ENCODE measurements at places on chromosomes 2 and 18.

- no peak for DNase-seq
These were observed 1.0 kb upstream of the NFATC1 start for GRCh38 chr18:79394534-79395307.

DNA sequence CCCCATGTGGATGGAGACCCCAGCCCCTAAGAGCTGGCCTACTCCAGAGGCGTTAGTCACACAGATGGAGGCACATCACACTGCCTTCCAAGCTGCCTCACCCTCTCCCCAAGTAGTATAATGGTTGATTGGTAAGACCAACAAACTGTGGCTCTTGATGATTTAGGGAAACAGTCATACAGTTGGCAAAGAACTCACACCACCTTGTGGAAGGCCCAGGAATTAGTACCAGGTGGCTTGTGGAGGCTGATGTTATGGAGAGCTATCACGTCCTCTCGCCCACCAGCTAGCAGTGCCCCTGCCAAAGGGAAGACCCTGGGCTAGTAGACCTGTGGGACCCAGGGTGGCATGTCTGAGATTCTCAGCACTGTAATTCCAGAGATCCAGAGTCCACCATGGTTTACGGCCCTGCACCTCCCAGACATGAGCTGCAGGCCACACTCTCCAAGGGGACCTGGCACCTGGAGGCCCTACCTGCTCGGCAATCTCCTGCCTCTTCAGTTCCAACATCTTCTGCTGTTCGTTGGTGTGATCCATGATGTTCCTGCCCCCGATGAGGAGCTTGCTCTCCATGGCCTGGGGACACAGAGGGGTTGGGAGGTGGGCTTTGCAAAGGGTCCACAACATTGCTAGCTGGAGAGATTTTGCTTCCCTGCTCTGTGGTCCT, 26.3 kb downstream of the KIF3C start:
- DNase-seq: no peak

DNA sequence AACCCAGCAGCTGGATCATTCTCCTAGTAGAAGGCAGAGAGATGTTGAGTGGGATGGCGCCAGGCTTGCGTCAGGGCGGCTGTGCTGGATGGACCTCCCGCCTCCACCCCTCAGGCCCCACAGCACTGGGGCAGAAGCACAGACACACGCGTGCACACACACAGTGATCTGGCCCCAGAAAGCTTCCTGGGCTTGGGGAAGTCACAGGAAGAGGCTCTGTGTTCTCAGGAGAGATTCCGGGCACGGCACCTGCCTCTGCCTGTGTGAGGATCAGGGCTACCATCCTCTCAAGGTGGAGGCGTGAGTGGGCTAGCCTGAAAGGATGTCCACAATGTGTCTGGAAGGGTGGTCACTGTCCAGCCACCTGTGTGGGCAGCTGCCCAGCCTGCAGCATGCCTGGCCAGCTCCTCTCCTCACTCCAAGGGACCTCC, 229.8 kb upstream of the HS6ST1 start:
- DNase-seq: no peak

GRCh38 chr2:229713371-229714079, 830 bp downstream of the DNER start:
- peak; percentile 50 for DNase-seq

DNA sequence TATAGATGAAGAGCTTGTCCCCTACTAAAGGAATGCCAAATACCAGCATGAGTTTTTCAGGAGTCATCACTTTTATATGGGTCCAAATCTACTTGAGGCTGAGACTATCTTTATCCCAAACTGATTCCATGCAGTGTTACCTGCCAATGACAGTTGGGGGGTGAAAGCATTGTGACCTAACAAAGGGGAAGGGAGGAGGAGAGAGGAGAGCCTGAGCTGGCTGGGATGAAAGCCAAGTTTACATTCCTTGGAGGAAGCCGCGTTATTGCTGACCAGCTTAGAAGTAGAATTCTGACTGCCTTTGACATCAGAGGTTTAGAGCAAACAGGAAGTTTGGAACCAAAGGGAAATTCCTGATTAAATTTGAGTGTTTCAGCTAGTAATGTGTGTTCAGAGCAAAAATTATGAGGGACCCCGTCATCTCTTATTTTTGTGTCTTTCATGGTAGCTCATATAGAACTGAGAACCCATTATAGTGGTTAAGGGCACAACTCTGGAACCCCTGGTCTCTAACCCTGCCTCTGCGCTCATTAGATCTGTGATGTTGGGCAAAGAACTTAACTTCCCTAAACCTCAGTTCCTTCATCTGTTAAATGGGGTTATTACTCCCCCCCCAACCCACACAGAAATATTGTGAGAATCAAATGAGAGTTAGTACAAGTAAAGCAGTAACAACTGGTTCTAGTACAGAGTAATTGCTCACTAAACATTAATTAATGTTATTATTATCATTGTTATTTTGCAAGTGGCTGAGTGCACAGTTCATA, 199.3 kb upstream of the EPAS1 start:
- DNase-seq: no peak

- DNase-seq: no peak
These were observed 22.0 kb downstream of the SPP2 start for GRCh38 chr2:234072454-234072853.

GRCh38 chr2:216620786-216621185, 12.4 kb upstream of the IGFBP2 start:
- DNase-seq: no peak

GRCh38 chr18:42644729-42645131, 470.8 kb downstream of the RIT2 start:
- DNase-seq: no peak

GRCh38 chr2:48939232-48939631, 183.7 kb upstream of the LHCGR start:
- DNase-seq: no peak

DNA sequence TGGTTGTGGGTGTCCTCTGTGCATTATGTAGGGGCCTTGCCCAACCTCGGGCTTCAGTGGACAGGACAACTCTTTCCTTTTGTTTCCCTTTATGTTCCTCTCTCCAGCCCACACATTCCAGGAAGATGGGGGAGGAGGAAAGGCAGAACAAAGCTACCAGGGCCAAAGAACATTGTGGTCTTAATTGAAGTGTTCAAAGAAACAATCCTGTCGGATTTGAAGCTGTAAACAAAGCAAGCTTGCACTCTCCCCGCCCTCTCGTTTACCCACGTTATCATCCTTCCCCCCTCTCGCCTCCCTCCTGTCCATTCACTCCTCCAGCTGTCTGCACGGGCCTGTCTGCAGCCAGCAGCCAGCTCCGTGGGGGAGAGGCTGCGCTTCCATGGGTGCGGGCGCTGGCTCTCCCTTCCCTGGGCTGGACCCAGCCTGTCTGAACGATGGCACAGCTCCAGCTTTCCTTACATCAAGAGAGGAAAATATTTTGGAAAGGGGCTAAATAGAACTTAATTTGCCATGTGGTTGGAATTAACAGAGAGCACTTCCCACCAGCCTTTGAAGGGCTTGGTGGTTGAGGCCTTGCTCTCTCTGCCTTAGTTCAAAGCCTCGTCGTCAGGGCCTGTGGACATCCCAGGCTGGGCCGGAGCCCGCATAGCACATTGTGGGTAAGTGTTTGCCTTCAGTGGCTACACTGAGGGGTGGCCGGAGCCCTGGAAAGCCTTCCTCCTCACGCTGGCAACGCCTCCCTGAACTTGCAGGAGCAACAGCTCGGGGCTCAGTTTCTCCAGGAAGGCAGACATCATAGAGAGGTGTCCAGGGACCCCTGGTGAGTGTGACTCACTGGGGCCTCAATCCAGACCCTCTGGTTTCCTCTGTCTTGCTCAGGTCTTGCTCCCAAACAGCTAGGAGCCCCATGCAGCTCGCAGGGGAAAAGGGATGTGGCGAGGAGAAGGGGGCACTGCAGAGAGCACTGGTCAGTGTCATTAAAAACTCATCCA, 60.6 kb upstream of the HS6ST1 start:
- DNase-seq: no peak

DNA sequence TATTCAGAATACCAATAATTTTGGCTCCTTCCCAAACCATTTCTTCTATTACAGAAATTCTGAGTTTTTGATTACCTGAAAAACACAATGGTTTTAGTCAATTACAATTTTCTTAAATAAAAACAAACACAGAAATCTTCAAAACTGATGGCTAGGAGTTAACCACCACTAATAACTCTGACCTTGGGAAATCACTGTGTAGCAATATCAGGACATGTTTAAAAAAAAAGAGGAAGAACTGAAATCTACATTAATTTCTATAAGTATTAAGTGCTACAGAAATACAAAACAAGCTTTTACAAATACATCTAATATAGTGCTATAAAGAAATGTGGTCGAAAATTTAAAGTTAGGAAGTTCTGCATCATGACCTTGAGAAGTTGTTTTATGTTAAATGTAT, 14.9 kb downstream of the L3MBTL4 start:
- DNase-seq: no peak

GRCh38 chr18:74420926-74421325, 36.2 kb downstream of the DIPK1C start:
- no peak for DNase-seq

DNA sequence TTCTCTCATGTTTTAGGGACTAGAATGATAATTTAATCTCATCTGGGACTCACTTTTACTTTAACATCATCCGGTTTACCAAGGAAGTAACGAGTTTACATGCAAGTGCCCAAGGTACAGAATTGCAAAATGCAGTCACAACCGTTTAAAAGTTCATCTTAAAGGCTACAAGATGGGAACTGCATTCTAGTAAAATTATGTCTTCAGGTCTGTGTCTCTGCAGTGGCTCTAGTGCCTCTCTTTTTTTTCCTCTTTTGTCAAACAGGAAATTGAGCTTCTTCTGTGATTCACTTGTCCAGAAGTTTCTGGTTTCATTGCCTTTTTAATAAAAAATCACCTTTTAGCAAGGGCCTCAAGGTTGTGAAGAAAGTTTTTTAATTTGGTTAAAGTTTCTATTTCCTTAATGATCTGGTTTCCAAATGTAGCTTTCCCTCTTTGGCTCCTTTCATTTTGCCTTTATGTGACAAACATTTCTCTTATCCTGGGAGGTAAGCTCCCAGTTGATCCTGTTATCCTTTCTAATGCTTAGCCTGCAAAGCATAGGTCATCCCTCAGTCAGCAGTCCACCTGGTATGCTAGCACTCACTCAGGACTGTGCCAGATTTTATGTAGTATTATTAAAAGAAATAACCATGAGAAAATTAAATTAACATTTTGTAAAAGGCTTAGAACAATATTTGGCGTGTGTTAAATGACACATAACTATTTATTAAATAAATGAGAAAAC, 2.4 kb downstream of the GLS start:
- no peak for DNase-seq

DNA sequence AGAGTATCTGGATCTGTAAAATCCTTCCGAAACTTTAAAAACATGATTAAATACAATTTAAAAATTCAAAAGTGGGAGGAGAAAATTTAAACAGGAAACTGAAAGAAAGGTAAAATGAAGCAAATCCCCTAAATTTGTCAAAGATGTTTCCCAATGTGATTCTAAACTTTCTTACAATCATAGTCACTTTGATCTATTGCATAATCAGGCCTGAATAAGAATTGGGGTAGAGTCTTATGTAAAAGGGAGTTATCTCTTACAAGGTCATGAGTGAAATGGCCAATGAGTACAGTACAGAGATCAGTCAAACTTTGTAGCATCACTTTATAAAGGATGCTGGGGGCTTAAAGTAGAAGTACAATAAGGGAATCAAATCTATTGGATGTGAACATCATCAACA, 1657.7 kb upstream of the CELF4 start:
- no peak for DNase-seq

GRCh38 chr18:70289351-70290312, 787 bp downstream of the SOCS6 start:
- no peak for DNase-seq

DNA sequence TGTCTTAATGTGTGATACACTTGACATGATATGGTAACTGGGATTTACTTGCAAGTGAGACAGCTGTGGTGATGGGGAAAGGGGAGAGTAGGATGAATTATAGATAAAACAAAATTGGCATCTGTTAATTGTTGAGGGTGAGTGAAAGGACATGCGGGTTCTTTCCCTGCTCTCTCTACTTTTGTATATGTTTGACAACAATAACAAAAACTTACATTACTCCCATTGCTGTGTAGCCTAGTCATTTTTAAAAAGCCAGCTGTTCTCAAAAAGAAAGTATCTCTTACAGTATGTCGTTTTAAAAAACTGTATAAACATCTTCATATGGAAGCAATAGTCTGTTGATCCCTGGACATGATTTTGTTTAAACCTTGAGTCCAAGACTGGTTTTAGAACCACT, 117.6 kb downstream of the MYO1B start:
- no peak for DNase-seq

DNA sequence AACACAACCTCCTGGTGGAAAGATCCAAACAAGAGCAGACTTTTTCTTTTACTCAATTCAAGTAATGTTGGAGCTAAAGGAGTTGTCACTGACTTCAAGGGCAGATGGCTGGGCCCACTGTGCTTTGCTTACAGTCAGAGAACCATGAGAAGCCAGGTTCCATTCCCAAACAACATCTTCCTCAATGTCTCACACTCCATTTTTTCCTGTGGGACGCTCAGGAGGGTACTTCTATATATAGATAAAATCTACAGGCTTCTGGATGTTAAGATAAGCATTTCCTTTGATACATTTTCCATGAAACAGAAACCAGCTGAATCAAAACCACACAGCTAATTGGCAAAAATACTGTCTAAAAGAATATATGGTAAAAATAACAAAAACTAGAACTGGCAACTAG, 14.4 kb downstream of the IWS1 start:
- DNase-seq: no peak

DNA sequence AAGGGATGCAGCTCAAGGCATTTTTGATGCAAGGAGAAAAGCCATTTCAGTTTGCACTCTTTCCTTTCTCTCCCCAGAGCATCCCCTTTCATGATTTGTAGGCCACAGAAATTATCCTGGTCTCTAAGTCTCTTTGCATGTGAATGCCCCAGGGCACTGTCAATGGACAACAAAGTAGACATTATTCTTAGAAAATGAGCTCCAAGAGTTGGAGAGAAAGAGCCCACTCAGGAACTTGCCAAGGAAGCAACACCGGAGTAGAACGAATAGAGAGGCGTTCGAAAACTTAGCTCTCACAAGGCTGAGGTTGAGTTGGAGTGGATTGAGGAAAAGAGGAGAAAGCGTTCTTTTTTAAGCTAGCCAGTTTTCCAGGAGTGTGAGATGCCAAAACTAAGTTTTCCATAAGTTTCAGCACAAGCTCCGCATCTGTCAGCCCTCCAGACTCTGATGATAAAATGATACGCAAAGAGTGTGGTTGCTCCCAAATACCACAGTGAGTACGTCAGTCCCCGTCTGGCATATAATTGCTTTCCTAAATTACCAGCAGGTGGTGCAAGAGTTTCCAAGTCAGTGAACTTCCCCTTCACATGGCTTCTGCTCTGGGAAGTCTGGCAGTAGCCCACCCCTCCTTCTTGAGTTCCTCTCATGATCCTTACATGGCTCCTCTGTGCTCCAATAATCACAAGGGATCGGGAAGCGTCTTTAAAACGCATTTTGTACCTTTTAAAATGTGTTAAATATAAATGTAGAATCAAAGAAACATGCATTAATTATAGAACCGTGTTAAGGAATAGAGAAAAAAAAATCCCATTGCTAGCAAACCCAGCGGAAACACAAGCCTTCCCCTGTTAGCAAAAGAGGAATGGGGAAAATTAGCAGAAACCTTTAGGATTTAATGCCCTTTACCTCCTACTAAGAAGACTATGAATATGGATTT, 1060.6 kb upstream of the FANCL start:
- peak; percentile 68 for DNase-seq

All from hippocampal formation (tissue), 2 donors.